A549 (cell line): ENCODE measurements at places on chromosomes 3 and 15.

GRCh38 chr3:106068795-106069194 is 200.0 kb upstream of the CBLB start:
- no peak for DNase-seq

GRCh38 chr3:177321819-177322218 is 124.5 kb upstream of the TBL1XR1 start:
- no peak for DNase-seq

DNA sequence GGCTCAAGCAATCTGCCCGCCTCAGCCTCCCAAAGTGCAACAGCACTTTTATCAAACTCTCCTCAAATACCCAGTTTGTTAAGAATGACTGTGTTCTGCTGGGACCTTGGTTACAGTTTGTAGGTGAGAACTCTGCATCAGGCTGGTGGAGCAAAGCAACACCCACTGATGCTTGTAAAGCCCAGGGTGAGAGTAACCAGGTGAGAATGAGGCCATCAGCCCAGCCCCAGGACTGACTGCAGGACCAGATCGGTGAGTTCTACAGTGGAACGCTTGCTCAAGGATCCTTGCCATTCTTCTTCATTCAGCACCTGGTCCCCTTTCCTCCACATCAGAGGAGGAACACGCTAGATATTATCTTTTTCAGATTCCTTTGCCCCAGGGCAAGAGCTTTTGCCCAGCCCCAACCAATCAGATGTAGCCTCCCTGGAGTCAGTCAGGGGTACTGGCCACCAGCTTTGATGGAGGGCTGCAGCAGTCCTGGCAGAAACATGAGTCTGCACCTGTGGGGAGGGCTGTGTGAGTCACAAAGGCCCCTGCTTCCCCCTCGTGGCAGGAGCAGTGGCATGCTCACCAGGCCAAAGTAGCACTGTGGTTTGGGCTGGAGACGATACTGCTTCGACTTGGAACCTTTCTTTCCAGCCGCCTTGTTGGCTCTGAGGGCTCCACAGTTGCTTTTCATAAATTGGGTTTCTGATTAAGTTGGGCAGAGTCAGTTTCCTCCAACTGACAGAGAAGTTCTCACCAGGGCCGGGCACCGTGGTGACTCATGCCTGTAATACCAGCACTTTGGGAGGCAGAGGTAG is 3.5 kb upstream of the SHISA5 start:
- DNase-seq, result peak; percentile 76

DNA sequence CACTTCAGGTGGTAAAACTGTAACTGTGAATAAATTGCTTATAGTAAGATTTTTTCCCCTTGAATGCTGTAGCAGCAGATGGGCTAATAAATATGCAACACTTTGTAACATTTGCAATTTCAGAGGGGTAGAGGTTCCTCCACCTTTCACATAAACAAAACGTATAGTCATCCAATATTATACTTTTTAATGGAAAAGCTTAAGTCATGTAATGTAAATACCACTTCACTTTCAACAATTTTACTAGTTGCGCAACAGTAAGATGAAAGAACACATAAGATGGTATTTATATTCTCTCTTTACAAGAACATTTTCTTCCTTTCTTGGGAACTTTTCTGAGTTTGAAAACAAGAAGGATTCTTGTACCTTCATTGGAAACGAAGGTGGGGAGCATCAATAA is 56.6 kb upstream of the FAM3D start:
- no peak for DNase-seq

- DNase-seq, result peak; percentile 75
These were observed 595 bp downstream of the PDCD7 start for GRCh38 chr15:65132878-65133547.

DNA sequence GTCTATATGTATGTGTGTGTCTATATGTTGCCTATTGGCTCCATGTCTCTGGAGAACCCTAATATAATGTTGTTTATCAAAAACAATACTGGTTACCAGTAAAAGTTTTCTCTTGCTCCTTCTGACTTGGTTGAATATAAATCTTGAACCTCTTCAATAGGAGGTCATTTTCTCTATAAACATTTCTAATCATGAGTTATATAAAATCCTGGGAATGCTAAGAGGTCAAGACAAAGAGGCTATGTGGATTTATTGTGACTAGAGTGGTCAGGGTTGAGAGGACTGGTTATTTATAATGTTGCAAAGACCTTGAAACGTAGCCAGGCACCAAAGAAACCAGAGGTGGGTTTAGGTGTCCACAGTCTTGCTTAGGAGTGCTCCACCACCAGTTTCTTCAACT is 1.2 kb upstream of the MINDY4B start:
- no peak for DNase-seq

DNA sequence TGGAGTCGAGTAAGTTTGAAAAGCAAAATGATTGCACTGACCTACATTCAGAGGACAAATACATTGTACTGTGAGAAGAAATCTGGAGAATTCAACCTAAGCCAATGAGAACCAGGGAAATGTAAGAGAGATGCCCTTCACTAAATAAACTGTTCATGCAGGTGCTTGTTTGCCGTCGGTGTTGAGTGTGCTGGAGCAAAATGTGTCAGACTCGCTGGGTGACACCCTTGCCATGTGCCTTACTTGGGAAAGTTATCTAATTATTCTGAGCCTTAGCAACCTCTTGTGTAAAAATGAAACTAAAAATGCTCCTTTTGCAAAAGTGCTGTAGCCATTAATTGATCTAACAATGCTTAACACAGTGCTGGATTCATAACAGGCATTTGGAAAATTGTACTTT is 140.4 kb downstream of the GABRB3 start:
- no peak for DNase-seq

GRCh38 chr15:74129586-74130154 is 716 bp upstream of the ISLR2 start:
- DNase-seq, result no peak

GRCh38 chr3:72384602-72385001 is 463.6 kb downstream of the SHQ1 start:
- DNase-seq, result no peak

GRCh38 chr3:176765382-176765900 is 431.8 kb downstream of the TBL1XR1 start:
- no peak for DNase-seq

- DNase-seq, result no peak
These were observed 13.9 kb downstream of the ROBO2 start for GRCh38 chr3:77053795-77054194.

GRCh38 chr3:39960515-39961191 is 151.2 kb downstream of the MYRIP start:
- DNase-seq, result no peak

DNA sequence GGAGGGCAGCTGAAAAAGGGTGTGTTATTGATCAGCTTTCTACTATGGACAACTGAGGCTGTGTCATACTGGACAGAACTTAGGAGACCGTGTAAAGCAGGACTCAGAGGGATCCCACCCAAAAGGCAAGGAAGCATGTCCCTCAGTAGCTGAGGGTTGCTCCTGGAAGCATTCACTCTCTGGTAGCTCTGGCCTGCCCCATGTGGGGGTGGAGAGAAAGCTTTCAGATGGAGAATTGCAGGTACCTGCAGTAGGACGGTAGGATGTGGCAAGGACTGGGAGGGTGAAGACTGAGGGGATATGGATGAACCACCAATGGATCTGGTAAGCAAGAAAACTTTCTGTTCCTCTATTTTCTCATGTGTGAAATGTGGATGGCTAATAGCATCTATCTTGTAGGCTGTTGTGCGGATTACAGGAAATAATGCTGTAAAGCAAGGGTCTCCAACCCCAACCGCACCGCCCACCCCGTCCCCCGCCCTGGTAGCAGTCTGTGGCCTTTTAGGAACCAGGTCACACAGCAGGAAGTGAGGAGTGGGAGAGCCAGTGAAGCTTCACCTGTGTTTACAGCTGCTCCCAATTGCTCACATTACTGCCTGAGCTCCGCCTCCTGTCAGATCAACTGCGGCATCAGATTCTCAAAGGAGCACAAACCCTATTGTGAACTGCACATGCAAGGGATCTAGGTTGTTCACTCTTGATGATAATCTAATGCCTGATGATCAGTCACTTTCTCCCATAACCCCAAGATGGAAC is 157.7 kb upstream of the PROK2 start:
- no peak for DNase-seq

GRCh38 chr3:112446343-112446742 is 52.9 kb downstream of the BTLA start:
- DNase-seq, result no peak

DNA sequence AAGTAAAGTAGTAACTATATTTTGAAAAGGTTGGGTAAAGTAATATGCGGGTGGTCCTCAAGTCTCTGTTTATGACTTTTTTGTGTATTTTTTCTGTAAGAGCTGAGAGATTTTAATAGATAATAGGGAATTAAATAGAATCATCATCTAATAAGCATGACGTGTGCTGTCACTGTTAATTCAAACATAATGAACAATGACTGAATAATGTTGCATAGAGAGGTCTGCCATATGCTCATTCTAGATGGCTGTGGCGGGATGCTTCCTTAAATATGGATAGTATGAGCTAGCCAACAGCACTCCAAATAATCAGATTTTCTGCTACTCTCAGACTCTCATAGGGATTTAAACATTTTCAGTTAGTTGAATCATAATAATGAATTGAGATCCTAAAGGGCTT is 302.8 kb upstream of the RBMS3 start:
- DNase-seq, result no peak

GRCh38 chr15:98035577-98036010 is 75.1 kb downstream of the ARRDC4 start:
- no peak for DNase-seq

DNA sequence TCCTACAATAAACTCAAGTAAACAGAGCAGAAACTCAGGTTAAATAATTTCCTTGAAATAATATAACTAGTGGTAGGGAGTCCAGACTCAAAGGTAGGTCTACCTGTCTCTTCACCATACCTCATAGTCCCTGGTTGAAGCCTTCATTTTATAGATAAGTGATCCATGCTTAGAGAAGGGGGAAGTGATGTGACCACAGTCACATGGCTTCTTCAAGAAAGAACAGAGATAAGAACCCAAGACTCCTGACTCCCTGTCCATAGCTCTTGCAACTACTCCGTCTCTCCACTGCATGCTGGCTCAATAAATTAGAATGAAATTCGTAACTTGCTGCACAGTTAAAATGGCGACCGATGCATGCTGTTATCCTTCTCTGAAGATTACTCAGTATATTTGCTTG is 11.0 kb upstream of the C15orf61 start:
- no peak for DNase-seq

DNA sequence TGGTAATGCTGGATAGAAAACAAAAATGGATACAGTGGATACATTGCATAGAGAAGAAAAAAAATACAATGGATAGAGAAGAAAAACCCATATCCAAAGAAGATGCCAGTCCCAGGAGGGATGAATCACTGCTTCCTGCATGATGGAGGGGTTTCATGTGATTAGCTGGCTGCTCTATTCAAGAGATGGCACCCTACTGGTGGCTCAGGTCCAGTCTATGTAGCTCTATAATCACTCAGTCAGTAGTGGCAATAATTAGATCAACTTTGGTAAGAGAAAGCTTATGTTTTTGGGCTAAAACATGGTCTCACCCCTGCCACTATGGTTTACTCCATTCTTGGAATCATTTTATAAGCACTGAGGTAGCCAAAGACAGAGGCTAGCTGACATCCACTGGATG is 33.7 kb upstream of the NOX5 start:
- DNase-seq, result no peak

GRCh38 chr3:188037965-188038581 is 115.9 kb upstream of the LPP start:
- no peak for DNase-seq

DNA sequence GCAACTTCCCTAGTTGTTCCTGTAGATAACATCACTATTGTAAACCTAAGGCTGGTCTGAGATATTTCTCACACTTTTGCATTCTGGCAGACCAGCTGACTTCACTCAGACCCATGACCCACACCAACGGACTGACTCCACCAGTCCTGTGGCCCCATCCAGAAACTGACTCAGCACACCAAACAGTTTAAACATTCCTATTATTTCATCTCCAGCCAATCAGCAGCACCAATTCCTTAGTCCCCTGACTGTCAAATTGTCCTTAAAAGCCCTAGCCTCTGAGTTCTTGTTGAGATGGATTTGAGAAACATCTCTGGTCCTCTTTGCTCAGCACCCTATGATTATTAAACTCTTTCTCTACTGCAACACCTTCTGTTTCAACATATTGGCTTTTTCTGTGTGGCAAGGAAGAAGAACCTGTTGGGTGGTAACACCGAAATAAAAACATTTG is 12.2 kb upstream of the IDH2 start:
- peak; percentile 28 for DNase-seq

DNA sequence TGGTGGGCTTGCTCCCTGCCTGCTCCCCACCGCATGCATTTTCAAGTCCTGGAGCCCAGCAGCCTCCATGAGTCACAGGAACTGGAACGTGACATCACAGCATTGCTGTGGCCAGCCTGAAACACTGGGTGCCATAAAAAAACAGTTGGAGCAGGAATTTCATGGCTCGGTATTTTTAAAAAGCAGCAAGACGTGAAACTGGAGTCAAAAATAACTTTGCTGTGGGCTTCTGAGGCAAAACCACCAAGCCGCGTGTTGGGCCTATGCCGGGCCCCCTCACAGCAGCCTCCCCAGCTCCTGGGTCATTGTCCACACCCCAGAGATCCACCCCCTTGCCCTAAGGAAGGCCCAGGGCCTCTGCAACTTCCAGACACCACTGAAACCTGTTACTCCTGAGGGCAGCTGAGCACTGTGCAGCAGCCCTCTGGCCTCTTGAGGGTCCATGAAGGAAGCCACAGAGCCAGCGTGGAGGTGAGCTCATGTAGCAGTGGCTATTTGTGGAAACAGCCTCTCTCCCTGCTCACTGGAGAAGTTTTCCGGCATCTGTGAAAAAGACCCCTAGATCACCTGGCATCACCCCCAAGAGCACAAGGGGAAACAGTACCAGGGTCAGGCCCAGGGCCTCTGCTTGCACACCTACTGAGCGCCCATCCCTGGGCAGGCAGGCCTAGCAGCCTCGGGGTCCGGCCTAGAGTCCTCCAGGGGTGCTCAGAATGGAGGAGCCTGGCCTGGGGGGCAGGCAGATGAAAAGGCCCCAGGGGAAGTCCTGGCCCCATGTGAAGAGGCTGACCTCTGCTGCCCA is 34.0 kb upstream of the DUSP7 start:
- DNase-seq, result no peak

DNA sequence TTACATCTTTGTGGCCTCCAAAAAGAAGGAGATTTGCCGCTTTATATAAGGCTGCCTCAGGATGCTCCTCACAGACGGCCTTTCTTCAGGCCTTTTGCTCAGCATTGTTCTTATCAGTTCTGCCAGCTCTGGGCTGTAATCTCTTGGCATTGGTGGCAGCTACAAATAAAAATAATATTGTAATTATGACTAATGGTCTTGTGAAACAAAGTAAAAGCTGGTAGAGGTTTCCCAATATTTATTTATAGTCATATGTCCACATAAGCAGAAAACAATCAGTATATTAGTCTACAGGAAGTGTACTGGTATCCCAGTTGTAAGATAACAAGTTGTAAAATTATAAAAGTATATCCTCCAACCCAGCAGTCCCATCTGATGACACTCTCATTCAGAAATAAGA is 7.3 kb downstream of the NEK4 start:
- DNase-seq, result no peak

- no peak for DNase-seq
These were observed 648 bp downstream of the AMIGO3 start for GRCh38 chr3:49718858-49719213.

- no peak for DNase-seq
These were observed 39.3 kb upstream of the SEMA6D start for GRCh38 chr15:47678040-47678439.
